Thyroid gland (tissue), 4 donors: ENCODE measurements at places on chromosomes 16 and 17. TPM values are rescaled to one million over a fixed set of nuclear protein-coding genes. Genes with fewer than 3 reads are reported as not detected.

GRCh38 chr17:50206604-50207293 lies 5.3 kb upstream of the COL1A1 start:
- peaks cover 22% of the 10 kb centered on the region for H3K4me1 ChIP-seq
- H3K36me3 ChIP-seq, result no peaks in the 10 kb centered on the region
- peaks cover under 1% of the 10 kb centered on the region for H3K27me3 ChIP-seq
- no peak for DNase-seq
- H3K4me3 ChIP-seq, result no peak overlapping the region

IL34 gene
- total RNA-seq, result 9.6 TPM

GRCh38 chr17:34827008-34827407 lies 134.3 kb downstream of the CCT6B start:
- no peak overlapping the region for H3K4me3 ChIP-seq
- no peak overlapping the region for H3K27ac ChIP-seq
- no peaks in the 10 kb centered on the region for H3K4me1 ChIP-seq
- no peaks in the 10 kb centered on the region for H3K27me3 ChIP-seq
- H3K36me3 ChIP-seq, result no peaks in the 10 kb centered on the region
- DNase-seq, result no peak

GRCh38 chr17:51214920-51215319 lies 44.9 kb downstream of the MBTD1 start:
- no peak overlapping the region for H3K4me3 ChIP-seq
- H3K27me3 ChIP-seq, result no peaks in the 10 kb centered on the region
- no peak overlapping the region for H3K27ac ChIP-seq
- DNase-seq, result no peak
- peaks cover 13% of the 10 kb centered on the region for H3K36me3 ChIP-seq

ANKRD40CL gene
- not detected for total RNA-seq

CD300C gene
- total RNA-seq, result not detected

- H3K36me3 ChIP-seq, result no peaks in the 10 kb centered on the region
- no peak for DNase-seq
- no peak overlapping the region for H3K4me3 ChIP-seq
- H3K27ac ChIP-seq, result no peak overlapping the region
These were observed 41.3 kb downstream of the BEAN1 start for GRCh38 chr16:66468321-66468965.

- peak; percentile 92 for DNase-seq
- H3K27ac ChIP-seq, result peak overlapping the region; percentile 60
- peaks cover 39% of the 10 kb centered on the region for H3K4me1 ChIP-seq
- no peaks in the 10 kb centered on the region for H3K36me3 ChIP-seq
These were observed 103.8 kb downstream of the RAB11FIP4 start for GRCh38 chr17:31495022-31495885.

GRCh38 chr16:31440516-31441184 lies 1.9 kb downstream of the ZNF843 start:
- no peak for DNase-seq
- H3K4me3 ChIP-seq, result no peak overlapping the region
- H3K4me1 ChIP-seq, result no peaks in the 10 kb centered on the region
- no peaks in the 10 kb centered on the region for H3K36me3 ChIP-seq
- no peaks in the 10 kb centered on the region for H3K27me3 ChIP-seq

DNA sequence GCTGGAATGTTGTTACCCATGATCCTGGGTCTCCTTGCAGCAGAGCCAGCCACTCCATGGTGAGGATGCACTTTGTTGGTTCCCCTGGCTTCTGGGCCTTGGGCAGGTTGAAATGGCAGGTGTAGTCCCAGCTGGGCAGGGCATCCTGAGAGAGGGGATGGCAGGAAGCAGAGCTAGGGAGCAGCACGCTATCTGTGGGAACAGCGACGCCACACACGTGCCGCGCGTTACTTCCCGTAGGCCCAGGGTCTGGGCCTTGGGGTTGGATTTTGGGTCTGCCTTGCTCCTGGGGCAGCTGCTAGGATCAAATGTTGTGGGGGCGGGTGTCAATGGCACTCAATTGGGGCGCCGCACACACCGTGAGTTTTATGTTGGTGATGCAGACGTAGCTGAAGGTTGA lies 368.0 kb downstream of the CPPED1 start:
- H3K36me3 ChIP-seq, result no peaks in the 10 kb centered on the region
- H3K4me3 ChIP-seq, result no peak overlapping the region
- H3K4me1 ChIP-seq, result peaks cover 48% of the 10 kb centered on the region
- no peak for DNase-seq
- no peaks in the 10 kb centered on the region for H3K27me3 ChIP-seq

KRT39 gene
- total RNA-seq, result not detected

DNA sequence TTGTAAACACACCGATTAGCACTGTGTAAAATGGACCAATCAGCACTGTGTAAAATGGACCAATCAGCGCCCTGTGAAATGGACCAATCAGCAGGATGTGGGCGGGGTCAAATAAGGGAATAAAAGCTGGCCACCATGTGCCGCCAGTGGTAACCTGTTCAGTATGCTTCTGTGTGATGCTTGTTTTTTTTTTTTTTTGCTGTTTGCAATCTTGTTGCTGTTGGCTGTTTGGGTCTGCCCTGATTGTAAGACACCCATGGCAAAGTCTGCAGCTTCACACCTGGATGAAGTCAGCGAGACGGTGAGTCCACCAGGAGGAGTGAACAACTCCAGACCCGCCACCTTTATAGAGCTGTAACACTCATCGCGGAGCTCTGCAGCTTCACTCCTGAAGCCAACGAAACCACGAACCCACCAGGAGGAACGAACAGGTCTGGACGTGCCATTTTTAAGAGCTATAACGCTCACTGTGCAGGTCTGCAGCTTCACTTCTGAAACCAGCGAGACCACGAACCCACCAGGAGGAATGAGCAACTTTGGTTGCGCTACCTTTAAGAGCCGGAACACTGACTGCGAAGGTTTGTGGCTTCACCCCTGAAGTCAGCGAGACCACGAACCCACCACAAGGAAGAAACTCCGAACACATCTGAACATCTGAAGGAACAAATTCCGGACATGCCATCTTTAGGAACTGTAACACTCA lies 85.0 kb upstream of the MED9 start:
- H3K4me3 ChIP-seq, result no peak overlapping the region
- H3K36me3 ChIP-seq, result no peaks in the 10 kb centered on the region
- no peak for DNase-seq
- no peaks in the 10 kb centered on the region for H3K27me3 ChIP-seq
- H3K27ac ChIP-seq, result no peak overlapping the region
